ENCODE measurements at places on chromosomes 1 and 21.

DNA sequence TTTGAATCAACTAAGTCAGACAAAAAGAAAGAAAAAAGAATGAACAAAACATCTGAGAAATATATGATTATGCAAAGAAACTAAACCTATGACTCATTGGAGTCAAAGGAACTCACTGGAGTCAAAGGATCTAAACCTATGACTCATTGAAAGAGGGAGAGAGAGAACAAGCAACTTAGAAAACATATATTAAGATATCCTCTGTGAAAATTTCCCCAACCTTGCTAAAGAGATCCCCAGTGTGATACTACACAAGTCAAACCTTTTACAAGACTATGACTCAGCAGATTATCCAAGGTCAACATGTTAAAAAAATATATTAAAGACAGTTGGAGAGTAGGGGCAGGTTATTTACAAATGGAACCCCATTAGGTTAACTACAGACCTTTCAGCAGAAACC, 1538.3 kb downstream of the NCAM2 start:
- no peak for DNase-seq

GRCh38 chr21:36207577-36208320, 51.1 kb downstream of the DOP1B start:
- no peak for DNase-seq

DNA sequence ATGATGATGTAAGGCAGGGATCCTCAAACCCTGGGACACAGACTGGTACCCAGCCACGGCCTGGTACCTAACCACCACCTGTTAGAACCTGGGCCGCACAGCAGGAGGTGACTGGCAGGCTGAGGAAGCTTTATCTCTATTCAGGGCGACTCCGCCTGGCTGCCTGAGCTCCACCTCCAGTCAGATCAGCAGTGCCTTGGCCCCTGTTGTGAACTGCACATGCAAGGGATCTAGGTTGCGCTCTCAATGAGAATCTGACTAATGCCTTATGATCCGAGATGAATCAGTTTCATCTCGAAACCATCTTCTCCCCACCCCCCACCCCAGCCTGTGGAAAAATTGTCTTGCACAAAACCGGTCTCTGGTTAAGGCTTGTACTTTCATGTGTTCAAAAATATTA, 4.2 kb downstream of the RNPC3 start:
- no peak for DNase-seq

- no peak for DNase-seq
Observed at GRCh38 chr1:97660431-97661105, 260.3 kb downstream of the DPYD start.

DNA sequence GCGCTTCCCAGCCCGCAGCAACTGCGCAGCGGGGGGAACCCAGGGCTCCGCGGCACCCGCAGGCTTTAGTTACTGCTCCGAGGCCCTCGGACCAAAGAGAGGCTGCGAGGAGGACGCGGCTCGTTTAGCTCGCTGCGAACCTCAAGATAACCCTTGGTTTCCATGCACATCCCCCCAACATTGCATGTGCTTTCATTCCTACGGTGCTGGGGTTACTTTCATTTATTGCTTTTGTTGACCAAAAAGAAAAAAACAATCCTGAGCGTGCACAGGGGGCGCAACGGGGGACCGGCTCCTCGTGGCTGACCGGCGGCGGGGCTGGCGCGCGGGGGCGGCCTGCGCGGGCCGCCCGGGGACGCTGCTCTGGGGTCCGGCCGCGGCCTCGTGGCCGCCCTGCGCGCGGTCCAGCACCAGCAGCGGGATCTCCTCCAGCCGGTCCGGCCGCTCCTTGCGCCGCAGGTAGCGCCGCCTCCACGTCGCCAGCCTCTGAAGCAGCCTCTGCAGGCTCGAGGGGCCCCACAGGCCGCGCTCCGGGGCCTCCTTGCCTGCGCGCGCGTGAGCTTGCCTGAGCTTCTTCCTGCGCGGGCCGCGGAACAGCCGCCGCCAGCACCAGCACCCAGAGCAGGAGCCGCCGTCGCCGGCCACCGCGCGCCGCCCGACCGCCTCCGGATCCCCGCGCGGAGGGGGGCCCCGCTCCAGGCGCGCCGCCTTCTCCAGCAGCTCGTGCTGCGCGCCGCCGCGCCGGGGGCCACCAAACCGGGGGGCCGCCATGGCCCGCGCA, 77.4 kb downstream of the DESI2 start:
- peak; percentile 10 for DNase-seq

GRCh38 chr1:222828939-222829338, 14.1 kb downstream of the DISP1 start:
- no peak for DNase-seq
